ENCODE measurements at places on chromosomes 3 and 15.
A peak's percentile ranks its signal among the peaks of the same experiment; 100 is the strongest.

DNA sequence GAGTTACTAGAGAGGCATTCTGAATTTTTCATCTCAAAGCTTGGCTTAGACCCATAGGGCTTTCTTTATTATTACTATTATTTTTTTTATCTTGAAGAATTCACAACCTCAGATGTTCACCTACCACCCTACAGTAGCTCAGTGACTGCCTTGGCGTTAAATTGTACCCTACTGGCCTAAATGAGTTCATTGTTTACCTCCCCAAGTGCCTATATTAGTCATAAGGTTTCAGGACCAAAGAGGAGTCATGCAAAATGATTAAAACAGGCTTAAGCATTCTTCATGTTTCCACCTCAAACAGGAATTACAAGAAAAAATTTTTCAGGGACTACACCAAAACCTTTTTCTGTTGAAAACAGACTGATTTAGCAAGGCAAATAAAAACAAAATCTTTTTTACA lies 751.5 kb downstream of the SQOR start:
- DNase-seq = peak; percentile 35

- no peak for DNase-seq
Measured at GRCh38 chr3:17683542-17684207, 58.8 kb downstream of the TBC1D5 start.

GRCh38 chr15:74889883-74890664 lies at the start of gene MPI:
MPI (plus strand) TSS chr15:74890042; CDS start chr15:74890074, 32 bp downstream.
- DNase-seq = peak; percentile 85

GRCh38 chr3:137217733-137218132 lies 259.9 kb downstream of the IL20RB start:
- no peak for DNase-seq

DNA sequence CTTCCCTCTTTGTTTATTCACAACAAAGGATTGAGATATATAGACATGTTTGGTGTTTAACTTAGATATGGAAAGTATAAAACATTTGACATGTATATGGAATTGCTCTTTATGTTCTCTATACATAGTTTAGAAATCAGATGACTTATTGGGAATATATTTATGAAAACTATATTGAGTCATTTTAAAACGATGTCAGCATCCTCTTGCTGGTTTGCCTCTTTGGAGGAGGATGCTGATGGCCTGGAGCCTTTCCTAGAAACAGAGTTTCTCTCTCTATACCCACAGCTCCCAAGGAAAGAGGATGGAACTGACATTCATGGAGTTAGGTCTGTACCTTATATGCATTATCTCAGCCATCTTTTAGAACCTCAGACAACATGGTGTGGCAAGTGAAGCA lies 40.3 kb downstream of the ZBTB38 start:
- DNase-seq = no peak

DNA sequence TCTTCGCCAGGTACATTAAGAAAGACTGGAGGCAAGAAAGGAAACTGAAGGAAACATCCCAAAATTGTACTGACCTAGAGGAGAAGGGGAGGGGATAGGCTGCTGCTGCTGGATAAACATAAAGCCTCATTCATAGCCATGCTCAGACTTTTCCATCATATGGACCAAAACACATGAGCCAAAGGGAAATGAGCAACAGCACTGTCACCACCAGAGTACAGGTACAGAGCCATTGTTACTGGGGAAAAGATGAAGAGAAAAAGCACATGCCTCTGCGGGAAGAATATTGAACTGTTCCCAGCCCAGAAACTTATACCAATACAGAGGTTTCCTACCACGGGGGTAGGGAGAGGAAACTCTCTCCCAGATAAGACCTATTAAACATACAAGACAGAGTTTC lies 861.9 kb downstream of the NTRK3 start:
- DNase-seq = no peak

DNA sequence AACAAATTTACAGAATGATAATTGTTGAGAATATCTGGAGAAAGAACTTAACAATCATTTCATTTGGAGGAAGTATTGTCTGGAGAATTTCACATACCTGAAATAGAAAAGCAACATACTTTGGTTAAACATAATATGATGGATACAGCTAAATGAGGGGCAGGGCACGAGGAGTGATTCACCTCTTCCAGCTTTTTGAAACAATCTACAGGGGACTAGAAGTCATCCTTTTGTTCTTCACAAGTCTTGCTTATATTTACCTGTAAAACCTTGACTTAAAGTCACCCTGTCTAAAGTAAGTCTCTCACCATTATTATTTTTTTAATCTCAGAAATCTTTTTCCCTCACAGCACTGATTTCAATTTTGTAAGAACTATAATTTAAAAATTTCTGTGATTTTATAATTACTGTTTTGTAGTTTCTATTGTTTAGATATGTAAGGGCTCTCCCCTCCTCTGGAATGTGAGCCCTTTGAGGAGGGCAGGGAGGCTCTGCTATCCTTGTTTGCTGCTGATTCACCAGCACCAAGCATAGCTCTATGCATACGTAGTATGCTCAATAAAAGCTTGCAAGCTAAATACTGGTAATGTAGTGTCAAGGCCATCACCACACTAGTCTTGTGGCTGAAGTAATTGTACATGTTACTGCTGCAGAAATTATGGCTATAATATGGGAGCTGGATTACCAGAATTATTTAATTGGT lies 193.9 kb upstream of the THRB start:
- no peak for DNase-seq

- peak; percentile 39 for DNase-seq
Measured at GRCh38 chr3:19688767-19689166, 245.2 kb downstream of the EFHB start.

GRCh38 chr3:55854494-55854893 lies 367.4 kb upstream of the WNT5A start:
- peak; percentile 42 for DNase-seq

DNA sequence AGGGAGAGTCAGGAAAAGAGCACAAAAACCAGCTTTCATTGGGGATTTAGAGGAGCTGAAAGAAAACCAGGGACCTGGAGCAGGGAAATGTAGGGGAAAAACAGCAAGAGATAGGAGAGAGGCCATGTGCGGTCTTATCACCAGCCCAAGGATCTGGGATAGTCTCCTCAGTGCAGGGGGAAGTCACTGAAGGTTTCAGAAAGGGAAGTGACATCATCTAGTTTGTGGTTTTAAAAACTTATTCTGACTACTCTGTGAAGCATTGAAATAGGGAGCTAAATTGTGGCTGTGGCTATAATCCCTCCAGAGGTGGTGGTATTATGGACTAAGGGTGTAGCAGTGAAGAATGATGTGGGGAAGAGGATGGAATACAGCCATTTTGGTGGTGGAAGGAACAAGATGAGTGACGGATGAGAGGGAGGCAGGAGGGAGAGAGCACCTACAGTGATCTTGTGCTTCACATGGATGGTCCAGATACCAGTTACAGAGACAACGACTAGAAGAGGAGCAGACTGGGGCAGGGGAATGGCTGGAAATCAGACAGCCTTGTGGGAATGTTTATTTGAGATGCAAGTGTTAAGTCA lies 72.7 kb downstream of the HMG20A start:
- DNase-seq = no peak

- DNase-seq = no peak
Measured at GRCh38 chr3:65020281-65021160, 332.7 kb upstream of the ADAMTS9 start.

DNA sequence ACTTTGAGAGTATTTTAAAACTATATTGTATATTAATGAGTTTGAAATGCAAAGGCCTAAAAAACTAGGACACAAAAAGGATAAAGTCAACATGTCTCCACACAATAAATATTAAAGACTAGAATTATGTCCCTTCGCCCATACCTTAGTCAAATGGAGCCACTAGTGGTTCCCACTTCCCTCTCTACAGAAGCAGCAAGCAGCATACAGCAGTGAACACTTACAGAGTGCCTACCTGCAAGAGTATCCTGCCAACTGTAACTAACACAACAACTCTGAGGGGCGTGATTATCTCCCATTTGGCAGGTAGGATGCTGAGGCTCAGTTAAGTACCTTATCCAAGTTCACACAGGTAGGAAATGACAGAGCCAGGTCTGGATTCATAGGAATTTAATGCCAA lies 17.2 kb downstream of the DYNC1LI1 start:
- DNase-seq = no peak

- DNase-seq = peak; percentile 24
Measured at GRCh38 chr3:10495003-10495402, 10.4 kb downstream of the ATP2B2 start.

DNA sequence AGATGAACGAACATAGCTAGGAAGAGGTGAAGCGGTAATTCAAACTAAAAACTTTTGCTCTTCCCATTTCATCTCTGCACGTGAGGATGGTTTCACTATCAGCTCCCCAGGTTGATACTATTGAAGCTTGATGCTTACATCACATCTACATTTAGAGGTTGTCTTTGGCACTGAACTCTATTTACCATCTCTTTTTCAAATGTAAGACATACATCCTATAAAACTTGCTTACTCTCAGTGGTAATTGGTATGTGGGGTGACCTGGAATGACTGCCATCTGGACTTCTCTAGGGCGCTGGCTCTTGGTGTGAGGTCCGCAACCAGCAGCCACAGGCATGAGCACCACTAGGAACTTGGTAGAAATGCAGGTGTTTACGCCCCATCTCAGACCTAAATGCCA lies 118.1 kb downstream of the AKAP13 start:
- peak; percentile 33 for DNase-seq

DNA sequence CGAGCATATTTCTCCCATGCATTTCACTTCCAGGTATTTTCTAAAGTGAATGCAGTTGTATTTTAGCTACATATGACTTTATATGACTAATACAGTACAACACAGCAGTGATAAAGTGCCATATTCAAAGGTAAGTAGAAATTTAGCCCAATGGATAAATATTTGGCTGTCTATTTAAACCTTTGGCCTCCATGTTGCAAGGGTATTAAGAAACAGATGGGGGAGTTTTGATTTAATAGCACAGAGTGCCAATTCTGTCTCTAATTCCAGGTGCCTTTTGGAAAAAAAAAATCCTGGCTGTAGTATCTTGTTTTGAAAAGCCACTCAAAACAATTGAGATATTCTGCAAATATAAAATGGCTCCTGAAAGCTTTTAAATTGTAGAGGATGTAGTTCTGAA lies 44.9 kb upstream of the SGO1 start:
- no peak for DNase-seq

- DNase-seq = peak; percentile 25
Measured at GRCh38 chr15:101198800-101199199, 53.0 kb downstream of the CHSY1 start.

DNA sequence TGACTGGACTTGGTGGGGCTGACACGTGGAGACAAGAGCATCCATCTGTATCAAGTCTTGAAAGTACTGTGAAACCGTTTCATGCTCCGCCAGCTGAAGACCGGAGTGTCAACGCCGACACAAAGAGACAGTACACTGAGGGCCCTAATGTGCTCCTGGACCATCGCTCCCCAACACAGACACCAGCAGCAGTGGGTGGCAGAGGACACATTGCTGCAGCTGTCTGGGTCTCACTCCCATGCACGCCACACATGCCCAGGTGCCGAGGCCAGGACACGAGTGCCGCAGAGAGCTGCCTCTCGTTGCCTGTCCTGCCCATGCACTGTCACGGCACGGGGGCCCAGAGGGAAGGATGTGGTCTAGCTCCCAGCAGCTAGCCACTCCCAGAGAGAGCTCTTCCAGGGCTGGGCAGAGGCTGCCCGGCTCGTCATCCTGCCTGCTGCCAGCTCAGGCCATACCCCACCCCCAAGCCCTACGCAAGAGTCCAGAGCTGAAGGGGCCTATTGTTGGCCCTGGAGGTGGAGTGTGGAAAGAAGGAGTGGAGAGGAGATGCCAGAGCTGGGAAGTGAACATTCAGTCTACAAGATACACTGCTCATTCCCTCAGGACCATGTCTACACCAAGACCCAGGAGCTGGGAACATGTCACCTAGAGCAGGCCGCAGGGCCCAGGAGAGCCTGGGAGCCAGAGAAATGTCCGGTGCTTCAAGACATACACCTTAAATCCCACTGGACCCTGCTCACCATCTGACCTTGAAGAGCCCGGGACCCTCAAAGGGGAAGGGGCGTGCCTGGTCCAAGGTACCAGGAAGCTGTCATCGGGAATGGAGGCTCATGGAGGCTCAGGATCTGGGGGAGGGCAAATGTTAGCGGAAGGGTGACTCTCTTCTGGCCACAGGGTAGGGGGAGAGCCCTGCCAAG lies 7.7 kb downstream of the TNK2 start:
- no peak for DNase-seq

DNA sequence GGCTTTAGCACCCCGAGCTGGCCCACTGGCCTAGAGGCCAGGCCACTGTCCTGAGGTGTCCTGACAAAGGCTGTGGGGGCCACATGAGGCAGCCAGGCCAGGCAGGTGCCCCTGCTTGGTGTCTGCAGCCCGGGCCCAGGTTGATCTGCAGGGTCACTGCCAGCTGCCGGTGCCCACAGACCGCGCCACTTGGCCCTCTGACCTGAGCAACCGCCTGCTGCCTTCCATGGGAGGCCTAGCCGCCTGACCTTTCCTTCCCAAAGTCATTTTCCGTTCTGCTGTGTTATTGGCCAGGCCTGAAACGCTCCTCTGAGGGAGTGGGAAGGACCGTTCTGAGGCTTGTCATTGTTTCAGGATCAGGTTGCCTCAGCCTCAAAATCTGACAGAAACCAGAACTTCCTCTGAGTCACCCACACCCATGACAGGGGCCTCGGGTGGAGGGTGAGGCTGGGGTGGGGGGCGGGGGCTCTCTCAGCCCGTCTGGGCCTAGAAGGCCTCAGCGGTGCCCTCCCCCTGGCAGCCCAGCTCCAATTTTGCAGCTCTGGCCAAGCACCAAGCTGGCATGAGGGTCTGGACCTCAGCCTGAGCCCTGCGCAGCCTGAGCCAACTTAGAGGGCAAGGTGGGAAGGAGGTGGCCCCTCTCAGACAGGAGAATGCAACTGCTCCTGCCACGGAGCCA lies 140.7 kb upstream of the MEF2A start:
- DNase-seq = no peak

DNA sequence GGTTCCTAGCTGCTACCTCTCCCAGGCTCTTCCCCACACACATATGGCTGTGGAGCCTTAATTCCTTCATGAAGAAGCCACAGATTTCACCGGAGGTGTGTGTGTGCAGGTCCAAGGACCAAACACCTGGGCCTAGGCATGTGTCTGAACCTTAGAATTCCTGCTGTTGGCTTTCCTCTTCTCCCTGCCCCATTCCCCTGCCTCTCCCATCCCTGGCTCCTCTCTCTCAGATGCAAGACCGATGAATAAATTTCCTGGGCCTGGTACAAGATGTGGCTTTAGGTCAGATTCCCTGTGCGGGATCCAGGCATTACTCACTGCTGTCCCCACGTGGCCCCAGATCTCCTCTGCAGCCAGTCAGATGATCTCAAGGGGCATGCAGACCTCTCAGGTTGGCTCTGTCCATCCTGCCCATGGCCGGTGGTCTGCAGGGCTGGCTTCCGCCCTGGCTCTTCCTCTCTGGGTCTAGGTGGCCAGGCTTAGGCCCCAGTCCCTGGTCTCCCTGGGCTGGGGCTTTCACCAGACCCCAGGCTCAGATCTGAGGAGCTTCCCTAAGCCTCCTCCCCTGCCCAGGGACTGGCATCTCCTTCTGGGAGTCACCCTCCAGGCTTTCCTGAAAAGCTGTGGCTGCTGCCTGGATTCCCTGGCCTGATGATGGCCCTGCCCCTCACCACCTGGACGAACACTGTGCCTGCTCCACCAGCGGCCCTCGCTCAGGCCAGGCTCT lies 20.5 kb downstream of the CCR9 start:
- DNase-seq = peak; percentile 3

- DNase-seq = no peak
Measured at GRCh38 chr15:23998056-23998455, 311.0 kb upstream of the NDN start.

GRCh38 chr3:3191675-3192285 lies 12.3 kb upstream of the CRBN start:
- no peak for DNase-seq

- DNase-seq = peak; percentile 28
Measured at GRCh38 chr3:123119802-123120201, 53.0 kb downstream of the PDIA5 start.

GRCh38 chr3:31615071-31615875 lies 82.5 kb downstream of the STT3B start:
- DNase-seq = peak; percentile 63

GRCh38 chr15:60228101-60228500 lies 169.7 kb downstream of the ANXA2 start:
- DNase-seq = peak; percentile 20

Measured in NCI-H69 (cell line).